ENCODE measurements at places on chromosomes 7 and 10.

- DNase-seq, result no peak
Observed at GRCh38 chr7:90242369-90243168, 2.4 kb upstream of the CFAP69 start.

DNA sequence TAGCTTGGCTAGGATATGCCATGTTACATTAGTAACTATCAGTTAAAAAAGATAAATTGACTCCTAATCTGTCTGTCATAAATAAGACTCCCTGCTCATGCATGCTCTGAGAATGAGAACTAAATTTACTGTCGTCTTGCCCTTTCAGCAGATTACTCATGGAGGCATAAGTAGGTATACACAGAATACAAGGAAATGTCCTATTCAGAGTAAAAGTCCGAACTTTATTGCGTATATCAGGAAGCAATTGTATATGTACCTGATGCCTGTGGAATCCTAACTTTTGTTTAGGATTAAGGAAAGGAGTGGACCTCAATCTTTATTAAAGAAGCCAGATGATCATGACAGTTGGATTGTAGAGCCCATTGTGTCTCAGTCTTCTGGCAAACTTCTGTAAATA, 118.6 kb downstream of the THSD7A start:
- no peak for DNase-seq

DNA sequence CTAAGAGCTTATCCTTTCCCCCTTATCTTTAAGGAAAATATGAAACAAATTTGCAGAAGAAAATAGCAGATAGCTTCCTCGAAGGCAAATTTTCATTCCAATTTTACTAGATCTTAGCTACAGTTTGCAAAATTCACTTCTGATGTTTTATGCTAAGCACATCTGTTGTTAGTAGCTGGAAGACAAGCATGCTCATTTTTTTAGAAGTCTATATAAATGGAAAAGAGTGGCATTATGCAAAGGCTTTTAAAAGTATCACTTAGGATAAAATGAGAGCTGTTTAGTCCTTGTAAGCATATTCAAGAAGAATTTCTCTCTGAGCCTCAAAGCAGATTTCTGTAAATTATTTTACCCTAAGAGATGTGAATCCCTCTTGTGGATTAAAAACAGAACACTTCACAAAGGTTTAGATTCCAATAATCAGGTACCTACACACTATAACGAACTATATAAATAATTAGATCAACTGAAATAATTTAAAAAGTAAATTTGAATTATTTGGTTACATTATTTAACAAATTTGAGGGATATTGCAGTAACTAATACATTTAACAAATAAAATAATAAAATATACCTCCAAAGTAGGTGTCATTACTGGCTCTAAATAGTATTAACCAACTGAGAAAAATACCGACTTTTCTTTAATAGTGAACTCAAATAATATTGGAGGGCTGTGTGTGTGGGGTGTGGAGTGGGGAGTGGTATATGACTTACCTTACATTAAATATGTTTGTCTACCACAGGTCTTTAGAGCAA, 307.1 kb downstream of the SEMA3D start:
- DNase-seq, result no peak

DNA sequence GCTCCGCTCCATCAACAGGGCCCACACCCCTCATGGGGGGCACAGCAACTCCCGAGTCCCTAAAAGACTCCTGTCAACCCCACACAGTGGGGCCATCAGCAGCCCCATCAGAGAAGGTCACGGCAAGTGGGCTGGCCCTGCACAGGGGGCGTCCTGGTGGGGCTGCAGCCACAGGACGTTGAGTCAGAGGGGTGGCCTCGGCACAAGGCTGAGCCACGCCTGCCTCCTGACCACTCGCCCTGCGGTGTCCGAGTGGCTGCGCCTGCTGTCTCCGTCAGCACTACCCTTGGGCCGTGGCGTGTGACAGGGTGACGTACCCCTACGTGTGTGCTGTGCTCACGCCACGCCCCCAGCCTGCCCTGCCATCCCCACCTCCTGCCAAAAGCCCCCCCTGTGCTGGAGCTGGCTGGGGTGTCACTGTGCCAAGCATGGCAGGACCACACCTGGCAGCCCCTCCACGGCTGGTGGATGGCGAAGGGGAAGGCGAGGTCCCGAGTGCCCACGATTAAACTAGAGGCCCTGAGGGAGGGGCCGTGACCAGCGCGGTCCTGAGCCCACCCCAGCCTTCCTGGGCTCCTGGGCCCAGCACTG, 26.0 kb upstream of the NKX6-2 start:
- no peak for DNase-seq

- DNase-seq, result no peak
Observed at GRCh38 chr7:44448922-44449583, 41.4 kb downstream of the NUDCD3 start.

GRCh38 chr10:70558295-70558694, 44.2 kb downstream of the PRF1 start:
- no peak for DNase-seq

DNA sequence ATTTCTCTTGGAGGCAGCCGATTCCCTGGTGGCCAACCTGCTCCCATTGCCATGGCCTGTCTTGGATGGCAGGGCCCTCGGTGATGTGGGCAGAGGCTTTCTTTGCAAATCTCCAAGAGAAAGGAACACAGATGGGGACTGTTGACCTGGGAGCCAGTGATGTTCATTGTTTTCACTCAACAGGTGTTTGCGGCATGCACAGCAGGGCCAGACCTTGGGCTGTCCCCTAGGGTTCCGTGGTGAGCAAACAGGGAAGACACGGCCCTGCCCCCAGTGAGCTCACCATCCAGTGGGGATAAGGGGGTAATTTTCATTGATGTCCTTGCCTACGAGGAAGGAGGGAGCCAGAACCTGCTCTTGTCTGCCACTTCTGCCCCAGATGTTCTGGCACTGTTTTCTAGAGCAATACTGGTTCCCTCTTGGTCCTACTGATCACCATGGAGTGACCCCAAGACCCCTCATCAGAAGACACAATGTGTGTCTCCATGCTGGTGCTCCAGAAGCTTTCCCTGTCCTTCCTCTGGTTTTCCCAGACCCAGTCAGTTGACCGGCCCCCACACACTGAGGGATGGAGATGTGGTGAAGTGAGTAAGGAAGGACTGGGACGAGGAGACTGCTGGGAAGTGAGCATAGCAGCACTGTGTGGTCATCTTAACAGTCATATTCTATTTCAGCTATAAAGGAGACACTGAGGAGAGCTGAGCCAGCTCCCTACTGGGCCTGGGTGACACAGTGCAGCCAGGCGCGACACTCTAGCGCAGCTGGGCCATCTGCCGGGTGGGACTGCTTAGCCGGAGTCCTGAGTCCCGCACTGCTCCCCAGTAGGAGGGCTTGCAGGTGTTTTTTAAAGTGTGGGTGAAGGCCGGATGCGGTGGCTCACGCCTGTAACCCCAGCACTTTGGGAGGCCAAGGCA, 20.4 kb upstream of the FIGNL1 start:
- DNase-seq, result no peak

- peak; percentile 68 for DNase-seq
Observed at GRCh38 chr10:88874281-88874680, 5.8 kb upstream of the STAMBPL1 start.

GRCh38 chr10:97570789-97571471, 1.6 kb upstream of the ANKRD2 start:
- DNase-seq, result no peak

GRCh38 chr7:108149908-108150307, 19.7 kb upstream of the LAMB4 start:
- DNase-seq, result no peak

DNA sequence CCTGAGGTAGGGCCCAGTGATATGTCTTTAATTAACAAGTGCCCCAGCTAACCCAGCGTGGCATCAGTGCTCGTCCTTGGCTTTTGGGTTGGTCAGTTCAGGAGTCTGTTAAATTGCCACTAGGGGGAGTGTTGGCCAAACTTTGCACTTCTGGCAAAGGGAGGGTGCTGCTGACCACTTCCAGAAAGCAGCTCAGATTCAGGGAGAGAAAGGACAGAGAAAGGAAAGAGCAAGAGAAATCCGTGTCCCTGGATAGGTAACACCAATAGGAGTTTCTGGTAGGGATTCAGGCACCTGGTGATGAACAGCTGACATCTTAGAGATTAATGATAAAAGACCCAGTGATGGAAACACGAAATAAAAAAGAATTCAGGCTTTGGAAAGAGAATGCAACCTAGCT, 243.1 kb upstream of the AOAH start:
- DNase-seq, result peak; percentile 53

DNA sequence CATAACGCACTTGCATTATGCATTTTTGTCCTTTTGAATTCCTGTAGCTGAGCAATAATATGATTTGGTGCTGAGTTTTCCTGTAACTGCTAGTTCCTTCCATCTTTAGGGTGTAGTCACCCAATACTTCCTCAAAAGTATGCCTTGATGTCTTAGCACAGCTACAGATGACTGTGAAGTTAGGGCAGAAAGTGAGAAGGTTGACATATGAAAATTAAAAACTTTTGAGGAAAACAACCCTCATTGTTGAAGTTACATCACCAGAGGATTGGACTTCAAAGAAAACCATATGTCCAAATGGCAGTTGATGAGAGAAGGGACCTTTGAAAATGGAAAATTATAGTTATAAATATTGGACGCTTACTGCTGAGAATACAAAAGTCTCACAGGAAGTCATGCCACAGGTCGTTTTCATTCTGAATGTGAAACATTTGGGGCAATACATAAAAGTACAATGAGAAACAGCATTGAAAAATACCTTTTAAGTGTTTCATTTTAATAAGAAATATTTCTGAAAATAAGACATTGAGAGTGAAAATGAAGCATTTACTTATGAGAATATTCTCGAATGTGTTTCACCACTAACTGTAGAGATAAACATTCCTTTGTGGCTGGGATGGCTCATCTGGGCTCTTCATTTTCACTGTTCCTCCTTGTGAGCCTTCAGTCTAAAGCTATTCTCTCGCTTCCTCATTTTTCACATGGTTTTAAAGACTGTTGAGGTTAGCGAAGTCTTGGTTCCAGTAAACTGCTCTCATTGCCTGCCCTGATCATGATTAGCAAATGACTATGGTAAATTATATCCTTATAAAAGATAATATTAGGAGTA, 61.4 kb upstream of the NME8 start:
- DNase-seq, result no peak

DNA sequence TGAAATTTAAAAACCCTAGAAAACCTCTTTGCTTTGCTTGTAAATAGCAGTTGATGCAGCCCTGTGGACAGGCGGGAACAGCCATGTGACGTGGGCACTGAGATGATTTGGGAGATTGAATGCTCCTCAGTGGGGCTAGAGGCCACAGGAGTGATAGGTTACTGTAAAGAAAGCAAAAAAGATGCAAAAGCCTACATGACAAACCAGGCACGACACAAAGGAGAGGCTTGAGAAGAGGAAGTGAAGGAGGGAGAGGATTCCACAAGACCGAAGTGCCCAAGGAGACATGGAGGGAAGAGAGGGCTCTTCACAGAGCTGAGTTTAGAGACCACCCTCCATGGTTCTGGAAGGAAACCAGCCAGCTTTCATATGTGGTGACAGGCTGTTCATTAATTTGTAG, 25.7 kb downstream of the IKZF1 start:
- DNase-seq, result no peak

DNA sequence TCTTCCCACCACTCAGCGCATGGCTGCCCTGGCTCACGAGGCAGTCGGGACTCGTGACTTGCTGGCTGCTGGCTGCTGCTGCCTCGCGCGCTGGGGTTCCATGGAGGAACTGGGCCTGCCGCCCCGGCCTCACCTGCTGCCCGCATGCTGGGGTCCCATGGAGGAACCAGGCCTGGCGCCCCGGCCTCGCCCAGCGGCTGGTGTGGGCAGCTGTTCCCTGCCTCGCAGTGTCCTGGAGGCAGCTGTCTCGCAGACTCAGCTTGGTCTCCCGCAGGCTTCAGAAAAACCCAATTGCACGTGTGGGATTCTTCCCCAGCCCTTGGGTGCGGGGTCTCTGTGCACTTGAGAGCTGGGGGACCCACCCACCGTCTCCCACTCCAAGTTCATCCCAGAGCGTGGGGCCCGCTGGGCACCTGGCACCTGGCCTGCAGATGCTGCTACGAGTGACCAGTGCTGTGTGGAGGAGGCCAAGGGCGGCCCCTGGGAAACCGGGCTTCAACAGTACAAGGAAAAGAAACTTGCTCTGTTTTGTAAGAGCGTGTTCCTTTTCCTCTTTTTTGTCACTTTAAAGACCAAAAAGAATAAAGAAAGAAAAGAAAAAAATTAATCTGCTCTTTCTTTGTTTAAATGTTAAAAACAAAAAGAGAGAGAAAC, 20.4 kb downstream of the PWWP2B start:
- no peak for DNase-seq

DNA sequence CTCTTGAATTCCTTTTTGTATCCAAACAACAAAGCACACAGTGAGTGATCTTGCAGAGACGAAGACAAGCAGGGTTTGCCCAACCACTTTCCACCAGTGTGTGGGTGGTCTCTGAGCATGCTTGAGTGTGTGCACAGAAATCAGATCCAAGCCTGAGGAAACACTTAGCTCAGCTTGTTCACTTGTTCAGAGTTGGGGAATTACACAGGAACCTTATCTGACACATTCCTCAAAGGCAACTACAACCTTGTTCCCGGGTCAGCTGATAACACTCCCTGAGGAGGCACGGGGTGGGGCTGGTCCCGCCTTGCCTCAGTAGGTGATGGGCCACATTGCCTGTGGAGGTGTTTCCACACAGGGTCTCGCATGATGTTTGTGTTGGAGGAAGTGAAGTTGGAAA, 216.9 kb downstream of the DYNC1I1 start:
- no peak for DNase-seq

DNA sequence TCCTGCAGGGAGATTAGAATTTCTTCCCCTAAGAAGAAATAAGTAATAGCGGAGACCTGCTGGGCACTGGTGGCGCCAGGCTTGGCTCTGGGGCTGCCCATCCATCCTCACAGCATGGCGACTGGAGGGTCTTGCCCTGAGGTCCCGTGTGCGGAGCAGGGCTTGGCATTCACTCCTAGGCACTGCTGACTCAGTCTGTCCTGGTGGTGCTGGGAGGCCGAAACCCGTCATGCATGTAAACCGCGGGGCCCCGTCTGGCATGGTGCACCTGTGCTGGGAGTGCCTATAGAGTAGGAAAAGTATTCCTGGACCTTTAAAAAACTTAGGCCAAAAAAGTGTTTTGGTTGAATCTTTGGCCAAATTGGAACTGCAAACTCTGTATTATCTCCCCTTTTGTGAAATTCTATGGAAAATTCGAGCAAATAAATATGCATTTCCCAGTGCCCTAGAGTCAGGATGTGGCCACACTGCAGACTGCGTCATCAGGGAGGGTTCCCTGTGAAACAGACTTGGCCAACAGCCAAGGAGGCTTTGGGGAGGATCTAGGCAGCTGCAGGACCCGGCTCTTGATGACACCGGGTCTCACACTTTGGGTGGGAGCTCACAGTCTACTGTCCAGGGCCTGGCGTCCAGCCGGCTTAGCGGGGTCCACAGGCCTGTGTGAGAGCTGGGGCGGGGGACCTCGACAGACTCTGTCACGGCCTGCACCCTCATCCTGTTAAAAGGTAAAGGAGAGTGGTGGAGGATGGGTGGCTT, 122.3 kb downstream of the VIPR2 start:
- no peak for DNase-seq

GRCh38 chr10:96831200-96831866, 765 bp upstream of the LCOR start:
- DNase-seq, result no peak

GRCh38 chr10:70562036-70562755, 40.3 kb downstream of the PRF1 start:
- no peak for DNase-seq
